Hepatocyte (in vitro differentiated cells): ENCODE measurements at places on chromosomes 3 and 15. TPM values are rescaled to one million over a fixed set of nuclear protein-coding genes. Genes with fewer than 3 reads are reported as not detected.

Gene PLXND1
- total RNA-seq = 22.0 and 45.3 TPM in 2 replicates

Gene BNC1
- 13.5 and 24.3 TPM in 2 replicates for total RNA-seq

Gene RTP3
- 0.64 and 2.0 TPM in 2 replicates for total RNA-seq

Gene IQCF5
- not detected in 2 replicates for total RNA-seq

Gene GABRB3
- total RNA-seq = 1.8 and 3.4 TPM in 2 replicates

Gene GHSR
- not detected in 2 replicates for total RNA-seq

Gene MYRIP
- total RNA-seq = 0.57 and 0.80 TPM in 2 replicates

Gene CCDC54
- not detected in 2 replicates for total RNA-seq

Gene KPNA4
- 22.3 and 26.6 TPM in 2 replicates for total RNA-seq

DNA sequence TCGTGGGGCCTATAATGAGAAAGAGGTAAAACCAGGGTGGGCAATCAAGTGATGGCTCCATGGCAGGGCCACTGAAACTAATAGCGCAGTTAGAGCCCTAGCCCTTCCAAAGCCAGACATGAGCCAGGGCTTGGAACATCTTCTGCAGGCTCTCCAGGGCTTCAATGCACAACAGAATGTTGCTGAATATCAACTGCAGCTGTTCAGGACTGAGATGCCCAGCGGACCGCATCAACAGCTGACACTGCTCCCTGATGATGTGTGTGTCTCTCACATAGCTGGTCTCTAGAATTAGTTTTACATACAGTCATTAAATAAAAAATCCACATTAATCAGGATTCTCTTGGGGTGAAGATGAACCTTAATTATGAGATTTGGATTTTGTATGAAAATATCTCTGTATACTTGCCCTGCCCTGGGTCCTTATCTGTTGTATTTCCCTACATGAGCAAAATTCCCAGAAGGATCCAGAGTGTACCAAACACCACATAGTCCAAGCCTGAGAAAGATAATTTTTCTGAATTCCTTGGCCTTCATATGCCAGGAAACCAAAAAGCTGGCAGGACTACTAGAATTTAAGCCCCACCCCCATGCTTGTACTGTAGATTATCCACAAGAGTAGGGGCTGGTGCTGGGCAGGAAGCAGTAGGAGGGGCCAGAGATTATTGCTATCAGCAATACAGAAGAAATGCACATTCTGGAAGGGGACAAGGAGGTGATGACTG lies 7.7 kb upstream of the GOLGB1 start:
- no peaks in the 10 kb centered on the region for H3K4me1 ChIP-seq
- H3K27ac ChIP-seq = no peak overlapping the region
- H3K27me3 ChIP-seq = no peaks in the 10 kb centered on the region
- no peaks in the 10 kb centered on the region for H3K36me3 ChIP-seq

DNA sequence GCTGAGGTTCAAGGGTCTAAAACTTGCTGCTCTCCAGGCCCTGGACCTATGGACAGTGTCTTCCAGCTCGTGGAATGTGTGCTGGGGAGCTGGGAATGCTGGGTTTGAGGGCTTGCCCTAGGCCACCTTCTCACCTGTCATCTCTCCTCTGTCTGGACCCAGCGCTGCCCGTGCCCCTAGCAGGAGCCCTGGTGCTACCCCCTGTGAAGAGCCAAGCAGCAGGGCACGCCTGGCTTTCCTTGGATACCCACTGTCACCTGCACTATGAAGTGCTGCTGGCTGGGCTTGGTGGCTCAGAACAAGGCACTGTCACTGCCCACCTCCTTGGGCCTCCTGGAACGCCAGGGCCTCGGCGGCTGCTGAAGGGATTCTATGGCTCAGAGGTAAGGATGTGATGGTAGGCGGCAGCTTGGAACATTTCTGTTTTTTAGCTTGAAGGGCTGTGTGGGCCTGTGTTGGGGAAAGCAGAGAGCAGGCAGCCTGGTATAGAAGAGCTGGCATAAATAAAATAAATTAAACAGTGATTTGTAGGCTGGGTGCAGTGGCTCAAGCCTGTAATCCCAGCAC lies 5.1 kb downstream of the CHRD start:
- H3K4me3 ChIP-seq = no peak overlapping the region
- H3K27ac ChIP-seq = no peak overlapping the region
- no peaks in the 10 kb centered on the region for H3K36me3 ChIP-seq

DNA sequence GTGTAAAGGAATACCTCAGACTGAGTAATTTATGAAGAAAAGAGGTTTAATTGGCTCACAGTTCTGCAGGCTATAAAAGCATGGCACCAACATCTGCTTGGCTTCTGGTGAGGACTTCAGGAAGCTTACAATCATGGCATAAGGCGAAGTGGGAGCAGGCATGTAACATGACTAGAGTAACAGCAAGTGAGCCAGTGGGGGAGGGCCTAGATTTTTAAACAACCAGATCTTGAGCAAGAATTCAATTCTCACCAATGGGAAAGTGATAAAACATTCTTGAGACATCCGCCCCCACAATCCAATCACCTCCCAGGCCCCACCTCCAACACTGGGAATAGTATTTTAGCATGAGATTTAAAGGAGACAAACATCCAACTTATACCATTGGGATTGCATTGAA lies 44.2 kb upstream of the BCL2A1 start:
- H3K27me3 ChIP-seq = no peaks in the 10 kb centered on the region
- no peaks in the 10 kb centered on the region for H3K36me3 ChIP-seq
- no peaks in the 10 kb centered on the region for H3K4me1 ChIP-seq
- no peak overlapping the region for H3K27ac ChIP-seq
- H3K4me3 ChIP-seq = no peak overlapping the region
- DNase-seq = no peak

DNA sequence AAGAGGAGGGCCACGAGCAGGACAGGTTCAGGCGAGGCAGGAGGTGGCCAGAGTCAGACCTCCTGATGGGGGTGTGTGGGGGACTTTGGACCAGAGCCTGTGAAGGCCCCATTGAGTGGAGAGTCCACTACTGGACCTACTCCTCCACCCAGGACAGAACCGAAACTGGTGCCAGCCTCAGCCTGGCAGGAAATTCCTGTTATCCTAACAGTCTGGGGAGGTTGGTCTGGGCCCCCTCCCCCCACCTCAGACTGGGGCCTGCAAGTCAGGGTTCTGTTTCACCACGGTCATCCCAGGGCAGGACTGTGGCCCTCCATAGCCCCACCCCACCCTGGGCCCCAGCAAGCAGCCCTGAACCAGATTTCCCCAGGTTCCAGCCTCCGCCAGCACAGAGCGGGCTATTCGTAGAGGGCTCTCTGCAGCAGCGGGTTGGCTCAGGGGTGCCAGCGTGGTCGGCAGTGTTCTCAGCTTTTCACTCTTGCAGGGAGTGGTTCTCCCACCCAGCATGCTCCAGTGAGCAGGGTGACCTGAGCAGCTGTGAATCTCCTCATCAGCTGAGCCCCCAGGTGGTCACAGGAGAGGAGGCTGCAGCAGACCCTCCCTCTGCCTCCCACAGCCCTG lies 217.3 kb downstream of the TBC1D2B start:
- no peaks in the 10 kb centered on the region for H3K36me3 ChIP-seq
- no peaks in the 10 kb centered on the region for H3K4me1 ChIP-seq
- no peak overlapping the region for H3K27ac ChIP-seq
- no peak overlapping the region for H3K4me3 ChIP-seq
- H3K27me3 ChIP-seq = no peaks in the 10 kb centered on the region

DNA sequence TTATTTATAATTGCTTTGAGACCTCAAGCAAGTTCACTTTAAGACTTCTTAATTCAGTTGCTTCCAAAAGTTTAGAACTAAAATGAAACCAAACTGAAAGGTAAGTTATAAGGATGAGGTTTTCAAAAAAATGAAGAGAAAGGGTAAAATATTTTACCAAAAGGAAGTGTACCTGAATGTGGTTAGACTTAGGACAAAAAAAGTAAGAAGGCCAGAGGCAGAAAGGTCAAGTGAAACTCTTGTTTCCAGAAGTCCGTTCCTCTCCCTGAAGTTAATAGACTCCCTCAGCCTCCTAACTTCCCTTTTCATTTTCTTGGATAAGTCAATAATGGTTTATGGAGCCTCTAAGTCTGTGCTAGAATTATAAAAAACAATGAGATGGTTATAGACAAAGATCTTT lies 16.6 kb downstream of the BTLA start:
- no peak for DNase-seq
- H3K4me3 ChIP-seq = no peak overlapping the region
- H3K4me1 ChIP-seq = no peaks in the 10 kb centered on the region
- no peak overlapping the region for H3K27ac ChIP-seq

DNA sequence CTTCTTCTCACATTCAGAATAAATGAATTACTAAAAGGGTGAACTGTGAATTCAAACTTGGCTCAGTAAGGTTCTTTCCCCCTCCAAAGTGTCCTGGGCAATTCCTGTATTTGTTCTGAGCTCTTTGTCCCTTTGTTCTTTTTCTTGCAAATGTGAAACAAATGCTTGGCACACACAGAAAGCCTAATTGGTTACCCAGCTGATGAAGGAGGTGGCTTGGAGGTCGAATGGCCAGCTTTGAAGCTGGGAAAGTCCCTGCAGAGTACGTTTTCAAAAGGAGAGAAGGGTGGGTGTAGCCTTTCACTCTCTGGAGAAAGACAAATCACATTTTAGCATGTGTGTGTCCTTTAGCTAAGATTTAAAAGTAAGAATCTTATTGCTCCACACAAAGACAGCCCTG lies 154.4 kb downstream of the PEX5L start:
- H3K27me3 ChIP-seq = no peaks in the 10 kb centered on the region
- no peak for DNase-seq
- no peaks in the 10 kb centered on the region for H3K4me1 ChIP-seq
- H3K36me3 ChIP-seq = no peaks in the 10 kb centered on the region

DNA sequence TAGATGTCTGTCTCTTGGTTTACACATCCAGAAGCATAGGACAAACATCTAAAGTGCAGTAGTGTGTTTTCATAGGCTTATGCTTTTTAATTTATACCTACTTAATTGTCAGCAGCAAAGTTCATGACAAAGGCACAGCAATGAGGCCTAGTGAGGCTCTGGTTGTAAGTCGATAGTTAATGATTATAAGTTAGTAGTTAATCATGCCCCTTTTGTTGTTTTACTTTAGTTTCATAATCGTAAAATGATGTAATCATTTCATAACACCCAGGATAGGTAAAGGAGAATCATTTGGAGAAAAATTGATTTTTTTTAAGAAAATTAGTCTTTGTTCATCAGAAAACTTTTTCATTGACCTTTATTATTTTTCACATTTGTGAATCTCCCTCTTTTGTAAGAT lies 351.9 kb downstream of the LSAMP start:
- no peak for DNase-seq
- no peaks in the 10 kb centered on the region for H3K36me3 ChIP-seq
- no peak overlapping the region for H3K4me3 ChIP-seq
- H3K4me1 ChIP-seq = no peaks in the 10 kb centered on the region

- H3K27ac ChIP-seq = no peak overlapping the region
- no peaks in the 10 kb centered on the region for H3K27me3 ChIP-seq
- DNase-seq = no peak
Observed at GRCh38 chr3:11407644-11408043, 135.4 kb downstream of the ATG7 start.

DNA sequence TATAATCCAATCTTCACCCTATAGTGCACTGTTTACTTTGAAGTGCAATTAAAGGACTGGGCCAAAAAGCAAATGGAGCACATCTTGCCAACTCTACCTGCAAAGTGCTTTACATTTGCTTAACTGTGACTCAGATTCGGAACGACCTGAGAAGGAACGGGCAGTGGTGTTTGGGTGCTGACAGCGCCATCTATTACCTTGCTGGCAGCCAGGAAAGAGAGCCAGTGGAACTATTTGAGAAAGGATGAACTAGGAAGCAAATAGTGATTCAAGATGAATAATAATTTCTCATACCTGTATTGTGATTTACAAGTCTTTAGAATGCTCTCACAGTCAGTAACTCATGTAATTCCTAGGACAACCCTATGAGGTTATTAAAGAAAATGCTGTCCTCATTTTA lies 312.9 kb downstream of the PDCD6IP start:
- no peaks in the 10 kb centered on the region for H3K27me3 ChIP-seq
- no peak for DNase-seq
- no peak overlapping the region for H3K4me3 ChIP-seq
- H3K36me3 ChIP-seq = no peaks in the 10 kb centered on the region

- H3K4me1 ChIP-seq = peaks cover 6% of the 10 kb centered on the region
- no peak overlapping the region for H3K27ac ChIP-seq
- no peak for DNase-seq
- no peaks in the 10 kb centered on the region for H3K36me3 ChIP-seq
- H3K27me3 ChIP-seq = no peaks in the 10 kb centered on the region
- no peak overlapping the region for H3K4me3 ChIP-seq
Observed at GRCh38 chr3:9026320-9027045, 63.2 kb upstream of the RAD18 start.

DNA sequence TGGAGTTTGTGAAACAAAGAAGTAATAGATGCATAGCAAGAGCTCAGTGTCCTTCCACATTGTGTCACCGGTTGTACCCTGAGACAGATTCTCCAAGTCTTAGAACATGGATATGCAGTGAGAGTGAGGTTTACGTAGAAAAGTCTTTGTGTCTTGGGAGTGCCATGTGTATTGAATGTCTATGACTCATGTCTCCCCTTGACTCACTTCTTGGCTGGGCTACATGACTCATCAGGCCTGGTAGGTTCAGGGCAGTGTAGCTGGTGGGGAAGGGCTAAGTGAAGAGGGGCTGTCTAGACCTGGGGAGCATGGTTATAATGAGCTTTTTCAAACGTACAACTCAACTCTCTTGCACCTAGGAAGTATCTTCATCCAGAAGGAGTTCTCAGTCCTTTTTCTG lies 167.4 kb downstream of the GAP43 start:
- H3K4me1 ChIP-seq = peaks cover 6% of the 10 kb centered on the region
- H3K27me3 ChIP-seq = no peaks in the 10 kb centered on the region
- peak overlapping the region; percentile 54 for H3K27ac ChIP-seq
- H3K36me3 ChIP-seq = no peaks in the 10 kb centered on the region
- H3K4me3 ChIP-seq = no peak overlapping the region
